Right lobe of liver (tissue), 6 donors: ENCODE measurements at places on chromosomes 16 and 17.

DNA sequence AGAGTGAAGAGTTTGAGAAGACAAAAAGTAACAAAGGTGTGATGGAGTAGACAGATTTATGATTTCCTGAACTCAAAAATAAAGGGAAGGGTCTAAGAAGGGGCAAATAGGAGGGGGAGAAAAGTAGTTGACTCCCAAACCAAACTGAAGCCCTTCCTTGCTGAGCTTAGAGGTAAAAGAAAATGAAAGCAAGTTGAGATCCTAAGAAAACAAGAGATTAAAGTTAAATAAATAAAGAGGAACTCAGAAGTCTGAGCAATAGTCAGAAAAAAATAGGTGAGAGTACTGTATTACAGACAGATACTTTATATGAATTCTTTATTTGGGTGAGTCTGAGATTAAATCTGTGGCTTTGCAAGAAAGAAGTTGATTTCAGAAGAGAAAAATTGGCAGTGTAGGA, 3.3 kb upstream of the PSMD12 start:
- no peak for DNase-seq

GRCh38 chr17:74738051-74738996, 1.3 kb downstream of the RAB37 start:
- DNase-seq = no peak

DNA sequence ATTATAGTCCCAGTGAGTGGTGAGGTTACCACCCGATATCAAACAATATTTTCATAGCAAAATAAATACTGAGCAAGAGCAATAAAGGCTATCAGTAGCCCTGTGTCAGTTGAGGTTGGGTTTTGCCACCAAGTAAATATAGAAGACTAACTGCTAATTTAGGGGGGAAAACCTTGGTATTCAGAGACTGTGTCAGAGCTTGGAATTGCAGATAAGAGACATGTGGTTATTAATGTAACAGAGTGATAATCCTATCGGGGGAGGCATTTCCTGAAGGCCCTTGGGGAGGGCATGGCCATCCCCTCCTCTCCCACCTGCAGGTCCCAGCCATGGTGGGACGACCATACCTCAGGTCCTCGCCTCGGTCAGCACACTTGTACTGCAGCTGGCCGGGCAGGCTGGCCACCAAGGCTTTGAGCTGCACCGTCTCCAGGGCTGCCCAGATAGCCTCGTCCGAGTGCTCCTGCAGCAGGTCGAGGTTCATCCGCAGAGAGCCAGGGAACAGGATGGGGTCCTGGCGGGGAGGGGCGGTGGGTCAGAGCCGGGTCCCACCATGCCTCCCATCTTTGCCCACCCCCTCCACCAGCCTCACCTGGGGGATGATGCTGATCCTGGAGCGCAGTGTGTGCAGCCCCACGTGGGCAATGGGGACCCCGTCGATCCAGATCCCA, 68.9 kb downstream of the ABCC6 start:
- no peak for DNase-seq

DNA sequence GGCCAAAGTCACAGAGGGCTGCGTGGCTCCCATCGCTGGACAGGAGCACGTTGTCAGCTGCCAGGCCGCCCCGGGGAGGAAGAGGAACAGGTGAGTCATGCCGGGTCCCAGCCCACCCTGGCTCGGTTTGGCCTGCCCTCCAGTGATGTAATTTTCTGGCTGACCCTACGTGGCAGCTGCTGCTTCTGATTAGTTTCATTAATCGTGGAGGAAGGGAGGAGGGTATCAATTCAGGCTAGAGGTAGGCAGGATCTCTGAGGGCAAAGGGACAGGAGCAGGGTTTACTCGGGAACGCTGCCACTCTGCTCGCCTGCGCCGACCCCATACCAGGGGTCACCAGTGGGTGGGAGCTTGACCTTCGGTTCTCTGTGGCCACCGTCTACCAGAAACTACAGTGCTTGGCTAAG, 11.7 kb upstream of the SPATA32 start:
- DNase-seq = peak; percentile 81

GRCh38 chr16:15487336-15488284, 53.2 kb downstream of the BMERB1 start:
- no peak for DNase-seq

DNA sequence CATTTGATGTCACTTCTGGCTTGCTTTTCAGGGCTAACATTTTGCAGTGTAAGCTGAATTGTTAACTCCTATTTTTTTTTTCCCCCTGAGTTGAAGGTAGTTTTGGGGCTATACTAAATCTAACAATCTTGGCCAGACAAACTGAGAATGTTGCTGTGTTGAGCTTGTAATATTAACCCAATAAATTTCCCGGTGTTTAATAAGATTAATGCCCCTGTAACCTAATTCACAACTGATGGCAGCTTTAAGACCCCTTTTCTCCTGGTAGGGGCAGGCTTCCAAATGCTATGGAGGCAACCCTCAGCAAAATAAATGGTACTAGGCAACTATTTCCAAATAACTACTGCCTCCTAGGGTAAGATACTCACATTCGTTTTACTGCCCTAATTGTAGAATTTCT, 549.6 kb upstream of the KIF2B start:
- DNase-seq = no peak

DNA sequence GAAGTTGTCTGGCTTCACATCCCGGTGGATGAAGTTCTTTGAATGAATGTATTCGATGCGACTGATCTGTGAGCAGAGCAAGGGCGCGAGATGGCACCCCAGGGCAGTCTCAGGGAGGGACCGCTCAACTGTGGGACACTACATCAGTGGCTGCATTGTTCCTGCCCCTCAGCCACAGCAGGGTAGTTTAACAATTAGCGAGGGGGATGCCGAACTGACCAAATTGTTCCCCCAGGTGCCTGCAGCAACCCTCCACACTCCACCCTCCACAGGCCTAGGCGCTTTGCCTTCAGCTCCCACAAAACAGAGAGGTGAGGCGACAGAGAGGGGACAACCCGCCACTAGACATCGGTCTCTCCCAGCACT, 20.3 kb downstream of the CSNK1D start:
- DNase-seq = no peak

DNA sequence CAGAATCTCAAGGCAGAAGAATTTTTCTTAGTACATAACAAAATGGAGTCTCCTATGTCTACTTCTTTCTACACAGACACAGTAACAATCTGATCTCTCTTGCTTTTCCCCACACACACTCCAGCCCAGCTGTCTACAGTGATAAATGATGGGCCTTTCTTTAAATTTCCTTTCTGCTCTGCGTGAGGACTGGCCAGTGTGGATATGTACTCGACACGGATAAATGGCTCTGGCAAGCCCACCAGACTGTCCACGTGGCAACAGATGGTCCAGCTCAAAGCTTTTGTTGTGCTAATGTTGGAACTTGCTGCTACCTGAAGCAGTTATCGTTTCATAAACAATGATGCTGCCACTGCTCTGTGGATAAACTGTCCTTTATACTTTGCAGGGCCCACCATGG, 410.7 kb downstream of the TMEM114 start:
- no peak for DNase-seq

DNA sequence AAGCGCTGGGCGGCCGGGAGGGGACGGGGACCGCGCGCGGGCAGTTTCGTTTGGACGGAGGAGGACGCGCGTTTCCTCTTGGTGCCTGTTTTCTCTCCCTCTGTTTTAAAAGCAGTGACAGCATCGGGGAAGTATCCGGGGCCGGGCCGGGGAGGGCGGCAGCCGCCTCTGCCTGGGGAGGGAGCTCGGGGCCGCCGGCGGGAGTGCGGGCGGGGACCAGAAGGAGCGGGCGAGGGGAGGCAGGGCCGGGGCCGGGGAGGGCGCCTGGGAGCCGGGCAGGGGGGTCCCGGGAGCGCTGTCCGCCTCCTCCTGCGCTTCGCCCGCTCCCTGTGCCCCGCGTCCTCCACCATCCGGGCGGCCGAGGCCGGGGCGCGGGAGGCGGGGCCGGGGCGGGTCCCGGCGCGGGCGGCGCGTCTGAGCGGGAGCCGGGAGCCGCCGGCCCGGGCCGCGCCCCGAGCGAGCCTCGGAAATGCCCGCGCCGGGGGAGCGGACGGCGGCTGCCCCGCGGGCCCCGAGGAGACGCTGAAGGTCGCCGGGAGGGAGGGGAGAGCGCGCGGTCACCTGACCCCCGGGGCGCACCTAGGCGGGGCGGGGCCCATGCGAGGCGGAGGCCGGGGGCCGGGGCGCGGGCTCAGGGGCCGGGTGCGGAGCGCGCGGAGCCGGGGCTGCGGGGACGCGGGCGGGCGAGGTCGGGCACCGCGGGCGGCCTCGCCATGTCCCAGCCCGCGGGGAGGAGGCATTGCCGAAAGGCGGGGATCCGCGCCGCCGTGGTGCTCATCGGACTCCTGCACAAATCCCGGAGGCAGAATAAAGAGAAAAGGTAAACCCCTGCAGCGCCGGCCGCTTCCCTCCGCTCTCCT, 57.3 kb downstream of the RAP1GAP2 start:
- DNase-seq = peak; percentile 46

DNA sequence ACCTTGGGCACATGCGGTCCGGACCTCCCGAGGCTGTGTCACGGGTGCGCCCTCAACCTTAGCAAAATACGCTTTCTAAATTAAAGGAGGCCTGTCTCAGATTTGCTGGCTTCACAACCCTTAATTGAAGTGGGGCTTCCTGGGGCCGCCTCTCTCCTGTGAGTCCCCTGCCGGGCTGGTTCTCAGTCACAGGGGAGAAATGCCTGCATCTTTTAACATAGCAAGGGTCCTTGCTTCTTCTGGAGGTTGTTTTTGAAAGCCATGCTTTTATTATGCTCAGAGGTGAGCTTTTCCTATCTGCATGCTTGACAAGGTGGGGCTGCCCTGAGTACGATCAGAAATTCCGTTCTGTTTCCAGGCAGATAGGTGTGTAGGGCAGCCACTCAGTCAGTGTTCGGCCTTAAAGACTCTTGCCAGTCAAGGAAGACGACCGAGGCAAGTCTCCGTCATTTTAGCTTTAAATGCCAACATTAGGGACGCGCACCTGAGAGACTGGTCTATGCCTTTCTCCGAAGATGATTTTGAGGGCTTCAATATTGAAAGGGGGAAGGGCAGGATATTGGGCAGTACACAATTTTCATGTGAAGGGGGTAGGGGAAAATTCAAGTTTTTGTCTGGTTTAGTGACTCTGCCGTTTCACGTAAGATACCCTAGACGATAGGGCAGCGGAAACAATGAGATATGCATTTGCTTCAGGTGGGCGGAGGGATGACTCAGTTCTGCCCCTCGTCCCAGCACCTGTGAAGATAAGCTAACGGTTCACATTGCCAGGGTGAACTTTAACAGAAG, 5.5 kb upstream of the SLC7A5 start:
- DNase-seq = no peak

DNA sequence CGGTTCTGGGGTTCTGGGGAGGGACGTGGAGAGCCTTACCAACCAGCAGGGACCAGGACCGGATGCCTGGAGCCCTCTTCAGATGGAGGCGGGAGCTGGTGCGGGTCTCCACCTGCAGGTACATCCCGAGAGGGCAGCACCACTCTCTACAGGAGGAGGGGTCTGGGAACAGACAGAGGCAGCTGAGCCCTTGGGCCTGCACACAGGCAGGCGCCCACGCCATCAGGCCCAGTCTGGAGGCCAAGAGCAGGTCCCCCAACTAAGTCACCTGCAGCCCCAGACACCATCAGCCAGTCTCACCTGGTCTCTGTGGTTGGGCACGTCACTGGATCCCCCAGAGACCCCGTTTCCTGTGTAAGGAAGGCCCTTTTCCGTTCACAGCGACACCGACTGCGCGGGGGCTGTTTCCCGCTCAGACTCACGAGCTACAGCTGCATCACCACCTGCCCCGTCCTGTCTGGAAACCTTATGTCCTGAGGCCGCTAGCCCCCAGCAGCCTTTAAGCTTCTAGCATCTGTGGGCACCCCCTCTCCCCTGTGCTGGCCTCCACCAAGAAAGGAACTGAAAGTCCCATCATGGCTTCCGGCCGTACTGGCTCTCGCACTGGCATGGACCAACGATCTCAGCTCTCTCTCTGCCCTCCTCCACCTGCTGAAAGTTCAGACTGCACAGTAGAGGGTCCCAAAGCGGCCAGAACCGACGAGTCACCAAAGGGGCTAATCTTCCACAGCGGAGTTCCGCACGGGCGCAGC, 1.2 kb downstream of the CYBC1 start:
- peak; percentile 39 for DNase-seq

DNA sequence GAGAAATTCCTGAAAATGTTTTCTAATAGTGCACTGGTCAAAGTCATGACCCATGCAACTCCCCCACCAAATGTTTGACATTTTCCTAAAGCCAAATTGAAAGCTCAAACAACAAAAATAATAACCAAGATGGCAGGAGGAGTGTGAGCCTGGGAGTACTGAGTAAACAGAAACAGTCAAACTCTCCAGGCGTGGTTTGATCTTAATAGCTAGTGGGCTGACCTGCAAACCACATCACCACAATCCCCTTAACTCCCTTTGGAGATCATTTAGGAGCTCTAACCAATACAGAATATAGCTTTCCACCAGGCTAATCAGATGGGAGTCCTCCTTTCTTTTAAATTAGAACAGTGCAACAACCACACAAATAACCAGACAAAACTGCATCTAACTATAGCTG, 19.2 kb upstream of the MEIOC start:
- DNase-seq = no peak

DNA sequence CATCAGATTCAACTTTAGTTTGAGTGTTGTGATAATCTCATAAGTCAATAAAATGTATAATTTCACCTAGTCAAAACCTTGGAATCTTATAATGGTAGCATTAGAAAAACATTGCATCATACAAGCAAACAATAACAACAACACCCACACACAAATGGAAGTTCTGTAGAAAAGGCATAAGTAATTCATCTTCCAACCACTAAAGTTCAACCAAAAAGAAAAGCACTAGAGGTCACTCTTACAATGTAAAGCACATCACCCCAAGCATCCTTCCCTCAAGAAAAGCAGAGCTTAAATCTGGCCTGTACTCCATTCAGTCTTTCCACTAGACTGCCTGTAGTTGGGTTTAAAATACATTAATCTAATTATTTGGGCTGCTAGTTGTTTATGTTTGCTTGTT, 1.8 kb downstream of the CNTNAP4 start:
- DNase-seq = no peak

DNA sequence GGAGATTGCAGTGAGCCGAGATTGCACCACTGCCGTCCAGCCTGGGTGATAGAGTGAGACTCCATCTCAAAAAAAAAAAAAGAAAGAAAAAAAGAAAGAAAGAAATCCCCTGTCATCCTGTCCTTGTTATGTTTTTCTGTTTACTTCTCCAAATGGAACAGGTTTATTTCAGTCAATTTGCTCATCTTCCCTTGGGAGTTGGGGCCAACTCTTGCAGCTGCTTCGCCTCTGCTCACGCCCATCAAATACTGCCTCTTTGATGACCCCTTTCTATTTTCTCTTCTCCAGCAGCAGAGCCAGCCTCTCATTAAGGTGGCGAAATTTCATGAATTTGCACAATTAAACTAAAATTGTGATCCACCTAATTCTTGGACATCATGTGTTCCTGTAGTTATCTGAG, 173.4 kb downstream of the ZNF18 start:
- DNase-seq = no peak
